ENCODE measurements at places on chromosomes 12 and 14. TPM values are rescaled to one million over a fixed set of nuclear protein-coding genes. Genes with fewer than 3 reads are reported as not detected.

The BDKRB2 gene
- 4.1 TPM for total RNA-seq

The DIO2 gene
- 0.29 TPM for total RNA-seq

The COL2A1 gene
- under 0.01 TPM for total RNA-seq

The ELK3 gene
- total RNA-seq: 30.1 TPM

The PTPRB gene
- 0.29 TPM for total RNA-seq

The PLCZ1 gene
- not detected for total RNA-seq

The LBHD2 gene
- not detected for total RNA-seq

The SRGAP1 gene
- total RNA-seq: 26.1 TPM

The DYRK2 gene
- 43.4 TPM for total RNA-seq

The ASIC1 gene
- 0.72 TPM for total RNA-seq

The TAS2R50 gene
- 6.2 TPM for total RNA-seq

The SRSF5 gene
- 157 TPM for total RNA-seq

The KRT77 gene
- total RNA-seq: not detected

The C12orf42 gene
- not detected for total RNA-seq

The PTPRQ gene
- 5.4 TPM for total RNA-seq

The IL26 gene
- 2.4 TPM for total RNA-seq

The GLT1D1 gene
- total RNA-seq: not detected

The RTN1 gene
- total RNA-seq: under 0.01 TPM

The TMPRSS12 gene
- not detected for total RNA-seq

The GOLGA3 gene
- total RNA-seq: 127 TPM

The GTF2A1 gene
- total RNA-seq: 35.8 TPM

The PAPLN gene
- 5.3 TPM for total RNA-seq

The C1S gene
- 478 TPM for total RNA-seq

The DDN gene
- 0.29 TPM for total RNA-seq

The MIPOL1 gene
- 9.0 TPM for total RNA-seq

The CEP290 gene
- total RNA-seq: 22.4 TPM

The BTBD7 gene
- total RNA-seq: 31.5 TPM

The CIROP gene
- total RNA-seq: not detected

The POTEM gene
- total RNA-seq: not detected

The KLRB1 gene
- not detected for total RNA-seq

The MYRFL gene
- not detected for total RNA-seq

The PTHLH gene
- total RNA-seq: 3.2 TPM

The CD4 gene
- total RNA-seq: 15.0 TPM

The PLD4 gene
- total RNA-seq: not detected

The CBX5 gene
- total RNA-seq: 37.6 TPM

The GLIPR1L2 gene
- 0.36 TPM for total RNA-seq

The MIP gene
- total RNA-seq: not detected

The OS9 gene
- total RNA-seq: 211 TPM

The OTUB2 gene
- total RNA-seq: 1.4 TPM

The KRT2 gene
- not detected for total RNA-seq

The LALBA gene
- total RNA-seq: not detected
